Kidney glomerular epithelial cell (primary cell): ENCODE measurements at places on chromosomes 1 and 21.

DNA sequence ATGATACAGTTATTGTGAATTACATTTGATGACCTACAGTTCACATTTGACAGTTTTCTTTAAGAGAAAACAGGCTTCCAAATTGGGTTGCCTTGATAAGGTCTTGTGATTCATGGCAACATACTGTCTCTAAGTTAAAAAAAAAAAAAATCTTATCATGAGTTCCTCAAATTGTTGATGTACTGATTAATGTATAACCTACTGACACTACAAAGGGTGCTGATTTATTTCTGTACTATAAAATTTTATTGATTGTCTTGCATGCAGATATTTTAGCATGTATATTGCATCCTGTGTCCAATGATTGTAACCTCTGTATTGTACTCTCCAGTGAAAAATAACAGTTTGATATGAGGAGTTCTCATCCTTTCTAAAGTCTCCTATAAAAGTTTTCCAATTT is 197.3 kb upstream of the IVNS1ABP start:
- no peak for DNase-seq

DNA sequence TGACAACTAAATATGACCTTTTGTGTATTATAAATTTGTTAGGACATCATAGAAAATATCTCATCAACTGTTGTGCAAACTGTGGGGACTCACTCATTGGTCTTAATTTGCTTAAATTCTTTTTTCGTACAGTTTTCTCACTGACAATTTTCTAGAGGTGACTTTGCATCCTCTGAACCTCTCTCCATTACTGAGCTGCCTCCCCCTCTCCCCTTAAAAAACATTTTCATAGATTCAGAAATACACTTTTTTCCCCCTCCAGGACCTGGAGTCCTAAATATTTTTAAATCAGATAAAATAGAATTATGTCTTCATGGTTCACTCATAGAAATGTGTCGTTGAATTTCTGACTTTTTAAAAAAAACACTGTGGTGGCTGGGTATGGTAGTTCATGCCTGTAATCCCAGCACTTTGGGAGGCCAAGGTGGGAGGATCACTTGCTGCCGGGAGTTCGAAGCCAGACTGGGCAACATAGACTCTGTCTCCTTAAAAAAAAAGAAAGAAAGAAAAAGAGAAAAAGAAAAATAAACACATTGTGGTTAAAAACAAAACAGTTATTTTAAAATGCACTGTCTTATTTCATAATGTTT is 1.5 kb downstream of the CNST start:
- DNase-seq, result no peak

- DNase-seq, result peak; percentile 32
These were observed 94.5 kb downstream of the SYT2 start for GRCh38 chr1:202615501-202616354.

GRCh38 chr1:200670242-200671118 is 773 bp upstream of the DDX59 start:
- peak; percentile 51 for DNase-seq

- no peak for DNase-seq
These were observed 55.3 kb downstream of the RIMS3 start for GRCh38 chr1:40610156-40610555.
